Neural crest cell (in vitro differentiated cells): ENCODE measurements at places on chromosomes 5 and 9. TPM values are rescaled to one million over a fixed set of nuclear protein-coding genes. Genes with fewer than 3 reads are reported as not detected.
A peak's percentile ranks its signal among the peaks of the same experiment; 100 is the strongest.

DNA sequence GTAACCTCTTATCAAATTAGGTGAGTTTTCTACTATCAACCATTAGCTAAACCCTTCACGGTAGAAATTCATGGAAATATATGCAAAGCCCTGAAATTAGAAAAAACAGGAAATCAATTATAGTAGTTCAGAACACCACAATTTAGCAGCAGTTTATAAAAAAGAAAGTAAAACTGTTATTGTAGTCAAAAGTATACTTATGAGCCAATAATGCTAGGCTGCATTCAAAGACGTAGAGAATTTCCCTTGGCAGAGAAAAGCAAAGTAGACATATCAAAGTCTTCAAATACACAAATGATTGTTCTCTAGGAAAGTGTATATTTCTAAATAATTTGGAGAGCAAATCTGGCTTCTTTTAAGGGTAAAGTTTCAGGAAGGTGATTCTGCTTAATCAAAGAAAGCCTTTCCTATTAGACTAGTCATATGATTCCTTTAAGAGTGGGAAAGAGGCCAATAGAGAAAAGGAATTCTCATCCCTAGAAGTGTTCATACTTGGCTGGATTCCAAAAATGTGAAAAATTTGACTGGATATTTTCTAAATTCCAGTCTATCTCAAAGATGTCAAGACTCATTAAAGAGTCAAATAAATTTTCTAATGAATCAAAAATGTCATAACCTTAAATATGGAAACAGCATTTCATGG is 185.5 kb downstream of the SMC2 start:
- H3K36me3 ChIP-seq, result no peaks in the 10 kb centered on the region
- H3K27ac ChIP-seq, result no peak overlapping the region
- no peaks in the 10 kb centered on the region for H3K4me1 ChIP-seq
- no peak for DNase-seq
- H3K27me3 ChIP-seq, result no peaks in the 10 kb centered on the region
- no peak overlapping the region for H3K4me3 ChIP-seq

Gene ZNF354C
- 11.6 and 12.2 TPM in 2 replicates for total RNA-seq

GRCh38 chr9:101271102-101271501 is 113.7 kb downstream of the BAAT start:
- no peak overlapping the region for H3K4me3 ChIP-seq
- H3K4me1 ChIP-seq, result peaks cover 21% of the 10 kb centered on the region
- H3K27me3 ChIP-seq, result no peaks in the 10 kb centered on the region
- no peak overlapping the region for H3K27ac ChIP-seq
- no peak for DNase-seq

Gene GALNT12
- 4.6 and 4.9 TPM in 2 replicates for total RNA-seq

Gene GAS1
- 23.3 and 24.6 TPM in 2 replicates for total RNA-seq

Gene CHSY3
- 0.91 and 0.98 TPM in 2 replicates for total RNA-seq

DNA sequence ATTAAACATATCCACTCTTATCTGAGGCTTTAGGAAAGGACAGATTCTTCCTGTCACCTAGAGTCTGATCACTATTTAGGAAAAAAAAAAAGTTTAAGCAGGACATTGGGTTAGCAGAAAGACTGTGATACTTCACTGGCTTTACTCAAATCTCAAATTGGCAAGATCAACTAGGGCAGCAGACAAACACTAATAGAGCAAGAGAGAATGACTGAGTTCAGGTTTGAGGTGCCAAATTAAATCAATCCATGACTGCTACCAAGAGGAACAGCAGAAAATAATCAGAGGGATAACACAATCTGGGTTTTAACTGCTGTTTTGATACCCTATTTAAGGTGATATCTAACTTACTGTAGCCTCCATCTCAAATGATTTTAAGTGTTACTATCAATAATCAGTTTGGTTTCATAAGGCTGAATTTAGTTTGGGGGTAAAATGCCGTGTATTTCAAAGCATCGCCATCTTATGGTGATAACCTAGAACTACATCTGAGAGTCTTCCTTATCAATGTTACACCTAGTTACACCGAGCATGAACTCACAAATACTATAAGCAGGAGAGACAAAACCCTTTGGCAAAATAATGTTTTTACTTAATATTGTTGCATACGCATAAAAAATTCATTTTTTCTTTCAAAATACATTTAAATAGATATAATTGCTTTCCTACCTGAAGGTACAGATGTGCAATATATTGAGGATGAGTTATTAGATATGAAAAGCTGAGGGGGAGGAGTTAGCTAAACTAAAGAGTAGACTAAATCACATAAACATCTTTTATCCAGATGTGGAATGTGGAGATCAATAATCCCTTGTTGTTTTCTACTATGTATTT is 286.4 kb upstream of the CDH12 start:
- H3K36me3 ChIP-seq, result no peaks in the 10 kb centered on the region
- H3K27ac ChIP-seq, result no peak overlapping the region
- H3K4me3 ChIP-seq, result no peak overlapping the region
- DNase-seq, result no peak
- no peaks in the 10 kb centered on the region for H3K4me1 ChIP-seq

DNA sequence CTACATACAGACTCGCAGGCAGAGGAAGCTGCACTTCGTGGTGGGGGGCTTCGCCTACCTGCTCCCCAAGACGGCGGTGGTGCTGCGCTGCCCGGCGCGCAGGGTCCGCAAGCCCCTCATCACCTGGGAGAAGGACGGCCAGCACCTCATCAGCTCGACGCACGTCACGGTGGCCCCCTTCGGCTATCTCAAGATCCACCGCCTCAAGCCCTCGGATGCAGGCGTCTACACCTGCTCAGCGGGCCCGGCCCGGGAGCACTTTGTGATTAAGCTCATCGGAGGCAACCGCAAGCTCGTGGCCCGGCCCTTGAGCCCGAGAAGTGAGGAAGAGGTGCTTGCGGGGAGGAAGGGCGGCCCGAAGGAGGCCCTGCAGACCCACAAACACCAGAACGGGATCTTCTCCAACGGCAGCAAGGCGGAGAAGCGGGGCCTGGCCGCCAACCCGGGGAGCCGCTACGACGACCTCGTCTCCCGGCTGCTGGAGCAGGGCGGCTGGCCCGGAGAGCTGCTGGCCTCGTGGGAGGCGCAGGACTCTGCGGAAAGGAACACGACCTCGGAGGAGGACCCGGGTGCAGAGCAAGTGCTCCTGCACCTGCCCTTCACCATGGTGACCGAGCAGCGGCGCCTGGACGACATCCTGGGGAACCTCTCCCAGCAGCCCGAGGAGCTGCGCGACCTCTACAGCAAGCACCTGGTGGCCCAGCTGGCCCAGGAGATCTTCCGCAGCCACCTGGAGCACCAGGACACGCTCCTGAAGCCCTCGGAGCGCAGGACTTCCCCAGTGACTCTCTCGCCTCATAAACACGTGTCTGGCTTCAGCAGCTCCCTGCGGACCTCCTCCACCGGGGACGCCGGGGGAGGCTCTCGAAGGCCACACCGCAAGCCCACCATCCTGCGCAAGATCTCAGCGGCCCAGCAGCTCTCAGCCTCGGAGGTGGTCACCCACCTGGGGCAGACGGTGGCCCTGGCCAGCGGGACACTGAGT is 255.9 kb downstream of the SAXO1 start:
- no peak overlapping the region for H3K4me3 ChIP-seq
- no peaks in the 10 kb centered on the region for H3K4me1 ChIP-seq
- no peak overlapping the region for H3K27ac ChIP-seq
- H3K27me3 ChIP-seq, result no peaks in the 10 kb centered on the region
- no peak for DNase-seq

- H3K27ac ChIP-seq, result no peak overlapping the region
- no peak overlapping the region for H3K4me3 ChIP-seq
- no peak for DNase-seq
- no peaks in the 10 kb centered on the region for H3K27me3 ChIP-seq
Observed at GRCh38 chr9:27472195-27472594, 51.9 kb upstream of the IFNK start.

- peaks cover 15% of the 10 kb centered on the region for H3K4me1 ChIP-seq
- no peak for DNase-seq
- no peak overlapping the region for H3K4me3 ChIP-seq
- no peaks in the 10 kb centered on the region for H3K36me3 ChIP-seq
- H3K27me3 ChIP-seq, result no peaks in the 10 kb centered on the region
Observed at GRCh38 chr5:143437666-143438273, 34.3 kb upstream of the NR3C1 start.

DNA sequence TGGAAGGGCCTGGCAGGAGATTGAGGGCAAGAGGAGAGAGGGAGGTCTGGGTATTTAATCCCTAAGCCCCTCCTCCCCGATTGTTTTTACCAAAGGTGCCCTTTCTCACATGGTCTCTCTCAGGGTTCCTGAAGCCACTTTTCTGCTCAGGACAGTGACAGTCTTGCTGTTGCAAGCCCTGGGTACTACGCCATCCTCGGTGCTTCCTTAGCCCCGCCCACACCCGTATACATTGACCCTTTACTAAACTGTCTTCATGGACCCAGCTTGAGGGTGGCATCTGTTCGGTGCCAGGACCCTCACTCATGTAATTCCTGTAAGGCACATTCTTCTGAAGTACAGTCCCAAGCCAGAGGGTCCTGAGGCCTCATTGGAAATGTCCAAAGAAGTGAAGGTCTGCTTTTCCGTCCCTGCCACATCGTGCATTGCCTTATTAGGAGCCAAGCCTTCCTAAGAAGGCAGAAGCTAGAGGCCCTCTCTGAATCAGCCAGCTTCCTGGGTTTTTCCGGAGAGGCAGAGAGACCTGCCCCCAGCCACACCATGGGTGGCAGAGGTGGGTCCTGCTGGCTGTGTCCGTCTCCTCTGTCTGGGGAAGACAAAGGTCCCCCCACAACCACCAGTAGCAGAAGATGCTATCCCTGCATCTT is 1.9 kb upstream of the SH3PXD2B start:
- no peaks in the 10 kb centered on the region for H3K27me3 ChIP-seq
- H3K36me3 ChIP-seq, result peaks cover 2% of the 10 kb centered on the region
- no peak for DNase-seq
- H3K27ac ChIP-seq, result no peak overlapping the region

DNA sequence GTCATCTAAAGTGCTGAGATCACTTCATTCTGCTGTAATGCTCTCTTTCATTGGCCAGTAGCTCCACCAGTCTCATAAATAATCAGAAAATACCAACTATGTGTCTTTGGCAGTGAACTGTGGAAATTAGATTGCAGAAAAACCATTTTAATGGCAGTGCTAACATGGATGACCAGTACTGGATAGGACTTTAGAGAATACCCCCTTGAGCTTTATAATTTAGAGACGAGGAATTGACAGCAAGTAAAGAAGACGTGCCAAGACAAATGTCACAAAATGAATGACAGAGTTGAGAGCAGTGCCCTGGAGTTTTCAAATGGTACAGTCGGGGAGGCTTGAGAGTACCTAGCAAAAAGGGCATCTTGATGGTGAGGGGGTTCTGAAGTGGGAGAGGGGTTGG is 5.8 kb downstream of the MSANTD3 start:
- DNase-seq, result no peak
- H3K36me3 ChIP-seq, result peaks cover 10% of the 10 kb centered on the region
- peaks cover 28% of the 10 kb centered on the region for H3K4me1 ChIP-seq
- H3K27ac ChIP-seq, result no peak overlapping the region
- no peaks in the 10 kb centered on the region for H3K27me3 ChIP-seq

GRCh38 chr9:121510766-121511550 is 11.3 kb upstream of the GGTA1 start:
- no peak overlapping the region for H3K27ac ChIP-seq
- peaks cover under 1% of the 10 kb centered on the region for H3K4me1 ChIP-seq
- no peak overlapping the region for H3K4me3 ChIP-seq

Gene CAPSL
- total RNA-seq, result not detected in 2 replicates

DNA sequence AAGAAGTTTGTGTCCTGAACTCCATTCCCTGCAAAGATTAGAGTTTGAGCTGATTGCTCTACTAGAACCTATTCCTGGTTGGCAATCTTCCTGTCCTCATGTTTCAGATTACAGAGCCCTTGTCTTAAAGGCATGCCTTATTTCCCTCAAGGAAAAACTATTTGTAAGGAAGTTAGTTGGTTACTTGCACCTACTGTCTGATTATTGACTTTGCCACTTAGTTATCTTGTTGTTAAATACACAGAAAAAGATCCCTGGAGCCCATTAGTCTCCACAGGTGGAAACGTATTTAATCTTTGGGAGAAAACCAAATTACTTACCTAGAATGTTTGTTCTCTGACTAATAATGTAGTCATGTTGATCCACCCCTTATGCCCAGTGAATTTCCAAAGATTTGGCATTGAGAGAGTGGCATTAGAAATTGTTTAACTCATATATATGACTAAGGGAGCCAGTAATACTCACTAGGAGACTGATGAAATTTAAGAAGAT is 132.3 kb upstream of the ELL2 start:
- H3K36me3 ChIP-seq, result peaks cover 3% of the 10 kb centered on the region
- H3K4me1 ChIP-seq, result no peaks in the 10 kb centered on the region
- no peaks in the 10 kb centered on the region for H3K27me3 ChIP-seq
- no peak overlapping the region for H3K4me3 ChIP-seq
- H3K27ac ChIP-seq, result no peak overlapping the region

Gene FGF10
- 3.8 and 4.5 TPM in 2 replicates for total RNA-seq

GRCh38 chr5:58411372-58411771 is 48.5 kb downstream of the PLK2 start:
- no peak overlapping the region for H3K4me3 ChIP-seq
- no peak overlapping the region for H3K27ac ChIP-seq
- DNase-seq, result no peak
- no peaks in the 10 kb centered on the region for H3K27me3 ChIP-seq
- no peaks in the 10 kb centered on the region for H3K36me3 ChIP-seq
- H3K4me1 ChIP-seq, result peaks cover 17% of the 10 kb centered on the region

DNA sequence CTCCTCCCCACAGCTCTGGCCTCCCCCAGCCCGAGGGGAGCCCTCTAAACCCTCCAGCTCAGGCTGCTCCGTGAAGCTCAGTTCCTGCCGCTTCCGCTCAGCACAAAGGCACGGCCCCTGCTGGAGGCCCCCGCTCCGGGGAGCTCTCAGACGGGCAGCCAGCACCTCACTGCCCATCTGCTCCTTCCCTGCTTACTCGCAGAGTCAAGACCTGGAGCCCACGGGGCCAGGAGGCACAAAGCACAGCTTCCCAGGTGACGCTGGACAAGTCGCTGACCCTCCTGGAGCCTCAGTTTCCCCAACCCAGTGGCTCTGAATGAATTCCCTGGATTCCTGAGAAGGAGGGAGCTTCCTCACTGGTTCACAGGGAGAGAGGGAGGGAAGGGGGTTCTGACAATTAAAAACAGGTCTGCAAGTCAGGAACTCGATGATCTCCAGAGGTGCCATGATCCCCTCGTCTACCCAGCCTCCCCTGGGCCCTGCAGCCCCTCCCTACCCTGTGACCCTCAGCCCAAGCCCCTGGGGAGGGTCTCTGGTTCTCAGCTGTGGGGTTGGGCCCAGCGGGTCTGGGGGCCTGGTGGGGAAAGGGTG is 36.2 kb downstream of the VAV2 start:
- H3K27ac ChIP-seq, result no peak overlapping the region
- H3K4me3 ChIP-seq, result peak overlapping the region; percentile 80
- peak; percentile 52 for DNase-seq
- H3K4me1 ChIP-seq, result peaks cover 63% of the 10 kb centered on the region
- H3K27me3 ChIP-seq, result no peaks in the 10 kb centered on the region

Gene PCDHGA10
- 18.4 and 18.5 TPM in 2 replicates for total RNA-seq

DNA sequence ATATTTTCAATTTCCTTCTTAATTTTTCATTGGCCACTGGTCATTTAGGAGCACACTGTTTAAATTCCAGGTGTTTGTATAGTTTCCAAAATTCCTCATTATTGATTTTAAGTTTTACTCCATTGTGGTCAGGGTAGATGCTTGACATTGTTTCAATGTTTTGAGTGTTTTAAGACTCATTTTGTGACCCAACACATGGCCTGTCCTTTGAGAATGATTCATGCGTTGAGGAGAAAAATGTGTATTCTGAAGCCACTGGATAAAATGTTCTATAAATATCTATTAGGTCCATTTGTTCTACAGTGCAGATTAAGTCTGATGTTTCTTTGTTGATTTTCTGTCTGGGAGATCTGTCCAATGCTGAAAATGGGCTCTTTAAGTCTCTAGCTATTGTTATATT is 24.4 kb upstream of the FNIP1 start:
- H3K27ac ChIP-seq, result no peak overlapping the region
- no peak overlapping the region for H3K4me3 ChIP-seq
- DNase-seq, result no peak
- H3K4me1 ChIP-seq, result peaks cover 10% of the 10 kb centered on the region
- H3K27me3 ChIP-seq, result no peaks in the 10 kb centered on the region

Gene CNTFR
- total RNA-seq, result 112 and 115 TPM in 2 replicates

Gene IRX2
- 41.6 and 42.5 TPM in 2 replicates for total RNA-seq

Gene AGXT2
- not detected in 2 replicates for total RNA-seq
